Activated CD4-positive, alpha-beta T cell treated with anti-CD3 and anti-CD28 coated beads for 36 hours (primary cell): ENCODE measurements at places on chromosomes 3 and 15.

- DNase-seq: no peak
Measured at GRCh38 chr3:21390136-21390535, 360.9 kb downstream of the ZNF385D start.

GRCh38 chr3:181554233-181554765 is 157.4 kb upstream of the SOX2 start:
- DNase-seq: no peak

GRCh38 chr15:66477011-66477410 is 20.6 kb downstream of the SNAPC5 start:
- no peak for DNase-seq

GRCh38 chr15:88995449-88995848 is 82.3 kb upstream of the MFGE8 start:
- no peak for DNase-seq

DNA sequence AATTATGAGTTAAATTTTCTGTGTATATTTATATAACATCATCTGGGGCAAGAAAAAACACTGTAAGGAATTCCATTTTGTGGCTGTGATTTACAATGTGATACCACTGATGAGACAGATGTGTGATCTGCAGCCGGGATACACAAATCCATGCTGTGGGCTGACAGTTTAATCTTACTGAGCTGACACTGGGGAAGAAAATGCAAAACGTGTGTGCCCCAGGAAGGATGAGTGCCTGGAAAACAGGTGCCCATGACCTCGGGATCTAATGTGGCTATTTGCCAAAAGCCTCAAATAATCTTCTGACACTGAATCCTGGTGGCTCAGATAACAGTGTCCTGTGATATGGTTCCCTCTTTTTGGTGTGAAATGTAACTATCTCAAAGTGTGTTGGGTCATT is 10.5 kb downstream of the MYRIP start:
- no peak for DNase-seq

DNA sequence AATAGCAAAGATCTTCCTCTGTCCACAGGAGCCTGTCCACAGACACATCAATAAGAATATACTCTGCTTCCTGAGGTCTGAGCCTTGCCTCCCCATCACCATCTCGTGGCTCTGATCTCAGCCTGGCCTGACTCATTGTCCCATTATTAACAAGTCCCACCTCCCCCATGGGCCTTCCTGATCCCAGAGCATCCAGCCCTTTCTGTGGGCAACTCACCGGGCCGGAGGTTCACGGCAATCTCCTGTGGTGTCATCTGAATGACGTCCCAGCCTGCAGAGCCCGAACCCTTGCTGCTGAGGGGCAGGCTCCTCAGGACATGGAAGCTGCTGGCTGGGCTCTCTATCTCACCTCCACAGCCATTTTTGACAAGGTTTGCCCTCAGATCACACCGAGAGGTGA is 28.1 kb downstream of the ITGB5 start:
- DNase-seq: no peak
